ENCODE measurements at places on chromosomes 4 and X.
A peak's percentile ranks its signal among the peaks of the same experiment; 100 is the strongest.

GRCh38 chrX:101564651-101565050, 14.3 kb downstream of the ARMCX1 start:
- no peak for DNase-seq

DNA sequence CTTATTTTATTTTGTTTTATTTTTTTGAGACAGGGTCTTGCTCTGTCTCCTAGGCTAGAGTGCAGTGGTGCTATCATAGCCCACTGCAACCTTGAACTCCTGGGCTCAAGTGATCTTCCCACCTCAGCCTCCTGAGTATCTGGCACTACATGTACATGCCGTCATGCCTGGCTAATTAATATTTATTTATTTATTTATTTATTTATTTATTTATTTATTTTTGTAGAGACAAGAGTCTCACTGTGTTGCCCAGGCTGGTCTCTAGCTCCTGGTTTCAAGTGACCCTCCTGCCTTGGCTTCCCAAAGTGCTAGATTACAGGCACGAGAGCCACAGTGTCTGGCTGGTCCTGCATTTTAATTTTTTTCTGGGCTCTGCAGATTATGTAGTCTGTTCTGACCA, 84.9 kb upstream of the BCOR start:
- DNase-seq = no peak

- DNase-seq = no peak
These were observed 34.5 kb upstream of the TLR2 start for GRCh38 chr4:153649572-153649991.

DNA sequence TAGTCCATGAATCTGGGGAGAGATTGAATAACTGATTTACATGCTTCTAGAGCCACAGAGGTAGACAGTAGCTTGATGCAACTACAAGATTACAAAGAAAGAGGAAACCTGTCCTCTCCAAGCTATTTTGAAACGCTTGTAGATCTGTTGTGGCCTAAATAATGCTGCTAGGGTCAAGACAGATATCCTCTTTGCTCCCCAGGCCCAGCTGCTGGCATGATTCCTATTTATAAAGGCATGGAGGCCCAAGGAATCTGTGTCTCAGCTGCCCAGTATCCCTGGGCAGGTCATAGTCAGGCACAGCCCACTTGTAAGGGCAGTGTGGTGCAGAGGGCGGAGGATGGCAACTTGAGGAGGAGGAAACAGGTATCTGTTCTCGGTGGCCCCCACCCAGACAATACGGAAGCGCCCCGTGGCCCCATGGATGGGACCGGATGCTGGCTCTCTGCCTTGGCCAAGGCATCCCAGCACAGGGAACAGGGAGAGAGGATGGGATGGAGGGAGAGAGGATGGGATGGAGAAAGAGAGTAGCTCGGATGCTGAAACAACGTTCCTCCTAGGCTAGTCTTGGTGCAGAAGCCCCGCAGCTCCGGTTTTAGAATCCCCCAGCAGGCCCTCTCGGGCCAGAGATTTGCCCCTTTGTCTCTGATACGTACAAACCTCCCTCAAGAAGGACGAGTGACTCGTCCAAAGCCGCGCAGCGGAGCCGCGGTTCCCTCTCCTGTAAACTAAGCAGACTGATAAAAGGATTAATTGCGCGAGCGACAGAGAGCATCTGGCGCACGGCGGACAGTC, 767 bp upstream of the SMIM20 start:
- DNase-seq = no peak

DNA sequence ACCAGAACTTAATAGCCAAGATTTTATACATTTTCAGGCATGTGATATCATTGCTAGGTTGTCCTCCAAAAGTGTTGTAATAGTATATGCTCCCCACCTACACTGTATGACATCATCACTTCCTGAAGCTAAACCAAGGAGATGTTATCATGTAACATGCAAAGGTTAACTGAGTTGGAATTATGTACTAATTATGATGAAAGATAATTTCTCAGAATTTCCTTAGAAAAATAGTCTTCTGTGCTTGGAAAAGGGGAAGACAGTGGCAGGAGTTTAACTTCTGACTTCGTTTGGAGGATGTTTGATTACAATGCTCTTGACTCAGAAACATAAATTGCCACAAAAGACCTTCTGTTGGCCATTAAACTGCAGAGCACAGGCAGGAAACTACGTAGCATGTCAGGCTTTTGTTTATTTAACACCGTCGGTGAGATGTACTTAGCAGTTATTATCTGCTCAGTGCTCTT, 83.6 kb upstream of the GUCY1A1 start:
- no peak for DNase-seq

- no peak for DNase-seq
These were observed 156.4 kb downstream of the PPARGC1A start for GRCh38 chr4:23733476-23733875.

DNA sequence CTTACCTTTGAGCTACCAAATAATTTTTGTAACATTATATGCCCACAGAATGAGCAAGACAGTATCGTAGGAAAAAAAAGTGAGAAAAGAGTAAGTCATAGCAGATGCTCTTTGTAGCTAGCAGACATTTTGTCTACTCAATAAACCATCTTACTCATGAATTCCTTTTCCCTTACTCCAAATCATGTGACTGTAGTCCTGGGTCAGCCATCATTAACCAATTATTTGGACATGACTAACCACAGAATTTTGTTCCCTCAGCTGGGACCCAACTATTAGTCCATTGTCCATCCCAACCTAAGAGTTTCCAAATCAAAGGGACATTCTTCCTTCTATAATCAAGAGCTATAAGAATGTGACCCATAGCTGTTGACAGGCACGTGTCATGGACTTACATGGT, 11.4 kb downstream of the UBE2D3 start:
- no peak for DNase-seq

DNA sequence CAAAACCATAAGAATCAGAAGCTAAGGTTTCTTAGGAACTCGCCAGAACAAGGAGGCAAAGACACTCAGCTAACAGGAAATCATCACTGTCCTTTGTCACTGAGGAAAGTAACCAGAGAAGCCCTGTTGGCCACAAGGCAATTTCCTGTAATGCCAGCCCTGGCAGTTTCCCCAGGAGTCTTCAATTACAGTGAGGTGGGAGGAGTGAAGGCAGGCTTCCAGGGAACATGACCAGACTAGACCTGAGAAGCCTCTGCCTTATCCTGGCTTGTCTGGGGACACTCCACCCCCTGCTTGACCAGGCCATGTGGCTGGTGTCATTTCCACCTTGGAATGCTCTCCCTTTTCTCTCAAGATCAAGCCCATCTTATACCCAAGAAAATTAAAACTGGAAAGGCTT, 125.3 kb downstream of the COL4A6 start:
- DNase-seq = peak; percentile 0

GRCh38 chr4:183989461-183989860, 84.4 kb downstream of the STOX2 start:
- no peak for DNase-seq

DNA sequence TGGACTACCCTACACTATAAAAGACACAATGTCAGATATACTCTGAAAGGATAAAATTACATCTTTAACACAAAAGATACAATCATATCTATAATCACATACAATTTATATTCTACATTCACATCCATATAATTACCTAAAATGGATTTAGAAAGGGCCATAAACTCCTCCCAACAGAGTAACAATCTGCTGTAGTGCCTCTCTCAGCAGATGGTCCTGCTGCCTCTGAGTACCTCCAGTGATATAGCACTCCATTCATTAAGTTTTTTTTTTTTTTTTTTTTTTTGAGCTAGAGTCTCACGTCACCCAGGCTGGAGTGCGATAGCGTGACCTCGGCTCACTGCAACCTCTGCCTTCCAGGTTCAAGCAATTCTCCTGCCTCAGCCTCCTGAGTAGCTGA, 7.4 kb downstream of the ANKRD37 start:
- no peak for DNase-seq

DNA sequence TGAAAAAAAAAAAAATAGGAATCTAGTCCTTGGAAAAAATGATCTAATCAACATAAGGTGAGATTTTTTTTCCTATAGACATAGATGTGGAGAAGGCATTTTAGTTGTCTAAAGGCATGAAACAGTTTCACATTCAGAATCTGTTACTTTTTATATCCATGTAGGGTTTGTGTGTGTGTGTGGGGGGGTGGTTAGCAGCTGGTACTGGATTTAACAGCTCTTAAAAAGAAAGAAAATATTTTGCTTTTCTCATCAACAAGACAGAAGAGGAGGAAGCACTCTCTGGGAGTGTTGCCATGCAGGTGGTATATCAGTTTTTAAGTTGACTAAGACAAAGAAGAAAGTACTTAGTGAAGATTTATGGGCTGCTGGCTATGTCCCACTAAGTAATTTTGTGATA, 122.3 kb downstream of the VCX3B start:
- DNase-seq = no peak

DNA sequence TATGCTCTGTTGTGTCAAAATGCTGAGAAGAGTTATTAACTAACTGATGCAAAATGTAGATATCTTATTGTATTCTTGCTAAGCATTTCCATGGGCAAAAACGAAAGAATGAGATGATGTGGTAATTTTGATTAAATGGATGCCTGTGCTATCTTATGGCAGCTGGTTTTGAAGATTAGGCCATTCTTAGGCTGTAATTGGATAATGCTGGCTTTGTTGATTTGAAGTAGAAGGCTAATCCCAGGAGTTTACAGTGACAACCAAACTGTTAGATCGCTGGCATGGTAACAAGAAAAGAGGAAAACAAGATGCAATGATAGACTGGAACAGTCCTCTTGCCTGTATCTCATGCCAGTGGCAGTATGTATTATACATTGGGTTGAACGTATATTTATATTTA, 74.1 kb upstream of the WDR44 start:
- no peak for DNase-seq

- no peak for DNase-seq
These were observed 895.5 kb upstream of the EPHA5 start for GRCh38 chr4:66565801-66566200.

DNA sequence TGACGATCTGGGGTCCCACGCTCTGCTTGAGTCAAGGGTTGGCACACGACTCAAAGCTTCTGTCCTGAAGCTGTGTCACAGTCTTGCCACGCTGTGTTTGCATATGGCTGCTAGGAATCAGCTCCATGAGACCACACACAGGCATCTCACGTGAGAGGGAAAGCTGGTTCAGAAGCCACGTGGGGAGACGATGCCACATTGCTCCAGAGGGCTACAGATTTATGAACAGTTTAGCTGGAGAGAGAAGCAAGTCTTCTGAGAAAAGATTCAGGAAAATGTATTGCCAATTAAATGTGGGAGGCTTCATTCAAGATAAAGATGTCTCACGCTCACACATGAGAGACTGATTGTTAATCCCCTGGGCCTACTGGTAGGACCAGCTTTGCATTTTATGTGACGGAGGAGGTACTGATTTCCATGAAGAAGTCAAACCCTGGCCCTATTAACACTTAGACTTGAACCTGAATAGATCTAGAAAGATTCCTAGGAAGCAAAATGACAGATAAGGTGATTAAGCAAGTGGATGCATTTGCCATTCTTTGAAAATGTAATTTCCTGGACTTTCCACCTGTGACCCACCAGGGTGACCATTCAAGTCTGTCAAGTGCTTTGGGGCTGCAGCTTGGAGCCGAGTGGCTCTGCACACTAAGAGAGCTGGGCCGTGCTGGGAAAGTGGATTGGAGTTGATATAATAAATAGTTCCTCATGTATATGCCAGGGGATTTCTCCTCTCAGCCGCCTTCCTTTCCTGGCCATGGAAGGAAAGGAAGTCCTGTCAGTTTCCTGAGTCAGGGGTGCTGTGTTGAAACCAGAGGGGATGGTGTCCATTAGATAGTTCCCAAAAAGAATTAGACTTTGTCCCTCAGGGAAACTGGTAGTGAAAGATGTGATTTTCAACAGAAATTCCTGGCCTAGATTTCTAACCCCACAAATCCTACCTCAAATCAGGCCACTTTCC, 29.0 kb downstream of the ENPP6 start:
- no peak for DNase-seq

DNA sequence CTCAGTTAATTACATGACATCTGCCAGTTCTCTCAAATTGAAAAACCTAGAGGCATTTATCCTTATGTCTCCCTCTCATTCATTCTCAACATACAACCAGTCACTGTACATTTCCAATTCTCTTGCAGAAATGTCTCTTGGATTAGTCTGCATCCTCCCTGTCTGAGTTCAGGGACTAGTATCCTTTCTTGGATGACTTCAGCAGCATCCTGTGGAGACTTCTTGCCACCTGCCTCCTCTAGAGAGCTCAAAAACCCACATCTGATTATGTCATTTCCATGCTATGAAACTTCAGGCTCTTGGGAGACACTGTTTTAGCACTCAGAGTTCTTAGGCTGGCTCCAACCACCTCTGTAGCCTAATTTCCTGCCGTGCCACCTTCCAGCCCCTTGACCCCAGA, 515.1 kb upstream of the DIPK2B start:
- DNase-seq = no peak

DNA sequence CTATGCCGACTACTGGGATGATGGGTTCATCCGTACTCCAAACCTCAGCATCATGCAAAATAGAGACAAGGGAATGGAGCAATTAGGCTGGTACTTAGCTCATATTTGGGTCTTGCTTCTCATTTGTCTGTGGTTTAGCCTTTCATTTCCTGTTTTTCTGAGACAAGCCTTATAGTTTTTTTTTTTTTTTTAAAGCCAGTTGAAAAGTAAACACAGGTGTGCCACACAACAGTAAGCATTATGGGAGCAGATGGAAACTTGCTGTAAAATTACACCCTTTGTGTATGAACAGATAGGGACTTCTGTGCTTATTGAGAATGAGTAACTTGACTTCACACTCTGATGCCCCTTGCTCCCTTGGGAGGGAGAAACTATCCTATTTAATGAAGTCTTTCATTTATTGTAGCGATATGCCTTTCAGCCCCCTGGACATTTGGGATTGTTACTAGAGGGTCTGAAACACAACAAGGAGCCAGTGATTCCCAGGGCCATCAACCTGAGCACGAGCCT, 13.7 kb downstream of the RASSF6 start:
- DNase-seq = no peak

DNA sequence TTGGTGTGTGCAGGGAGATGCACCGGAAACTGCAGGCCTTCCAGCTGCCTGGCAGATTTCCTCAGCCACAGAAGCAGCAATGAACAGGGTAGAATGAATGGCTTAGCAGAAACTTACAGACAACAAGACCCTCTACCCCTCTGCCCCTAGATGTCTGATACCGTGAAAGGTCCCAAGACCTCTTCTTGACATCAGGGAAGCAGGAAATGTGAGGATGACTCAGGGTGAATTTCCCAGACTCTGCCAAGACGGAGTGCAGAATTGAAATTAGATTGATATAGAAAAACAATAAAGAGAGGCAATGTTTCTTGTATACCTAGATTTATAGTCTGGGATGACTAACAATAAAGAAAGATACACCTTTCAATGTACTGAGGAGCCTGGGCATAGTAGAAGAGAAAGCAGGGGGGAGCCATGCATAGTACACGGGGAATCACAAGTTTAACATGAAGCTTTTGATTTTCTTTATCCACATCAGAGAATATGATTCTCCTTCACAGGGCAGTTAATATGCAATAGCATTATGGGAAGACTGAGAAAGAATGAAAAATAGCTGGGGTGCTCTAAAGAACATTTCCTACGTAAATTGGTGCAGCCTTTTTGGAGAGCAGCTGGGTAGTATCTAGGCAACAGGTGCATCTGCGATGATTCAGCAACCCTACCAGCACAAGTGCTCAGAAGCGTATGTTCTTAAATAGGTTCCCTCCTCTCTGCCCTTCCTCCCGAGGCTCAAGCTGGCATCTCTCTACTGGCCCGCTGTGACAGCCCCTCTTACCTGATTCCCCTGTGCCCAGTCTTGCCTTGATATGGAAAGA, 18.3 kb upstream of the CXCR3 start:
- DNase-seq = peak; percentile 5

GRCh38 chrX:142663330-142664095, 362.2 kb upstream of the SPANXN4 start:
- no peak for DNase-seq

Measured in NCI-H187 (cell line).